ENCODE measurements at places on chromosomes 5 and 9.
A peak's percentile ranks its signal among the peaks of the same experiment; 100 is the strongest.

DNA sequence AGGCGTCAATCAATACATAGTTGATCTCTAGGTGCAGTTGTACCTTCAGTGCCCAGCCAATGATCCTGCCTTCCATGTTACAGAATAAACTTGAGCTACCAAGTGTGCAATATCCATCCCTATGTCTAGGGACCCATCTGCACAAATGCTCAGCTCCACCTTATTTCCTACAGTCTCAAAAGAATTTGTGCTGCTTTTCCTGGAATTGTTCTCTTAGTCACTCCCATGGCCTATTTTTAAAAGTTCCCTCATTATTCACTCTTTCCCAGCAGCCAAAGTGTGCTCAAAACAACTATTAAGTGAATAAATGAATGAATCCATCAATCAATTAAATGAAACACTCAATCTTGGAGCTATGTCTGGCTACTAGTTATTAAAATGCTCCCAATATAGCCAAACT lies 14.7 kb downstream of the LIX1 start:
- DNase-seq: no peak

DNA sequence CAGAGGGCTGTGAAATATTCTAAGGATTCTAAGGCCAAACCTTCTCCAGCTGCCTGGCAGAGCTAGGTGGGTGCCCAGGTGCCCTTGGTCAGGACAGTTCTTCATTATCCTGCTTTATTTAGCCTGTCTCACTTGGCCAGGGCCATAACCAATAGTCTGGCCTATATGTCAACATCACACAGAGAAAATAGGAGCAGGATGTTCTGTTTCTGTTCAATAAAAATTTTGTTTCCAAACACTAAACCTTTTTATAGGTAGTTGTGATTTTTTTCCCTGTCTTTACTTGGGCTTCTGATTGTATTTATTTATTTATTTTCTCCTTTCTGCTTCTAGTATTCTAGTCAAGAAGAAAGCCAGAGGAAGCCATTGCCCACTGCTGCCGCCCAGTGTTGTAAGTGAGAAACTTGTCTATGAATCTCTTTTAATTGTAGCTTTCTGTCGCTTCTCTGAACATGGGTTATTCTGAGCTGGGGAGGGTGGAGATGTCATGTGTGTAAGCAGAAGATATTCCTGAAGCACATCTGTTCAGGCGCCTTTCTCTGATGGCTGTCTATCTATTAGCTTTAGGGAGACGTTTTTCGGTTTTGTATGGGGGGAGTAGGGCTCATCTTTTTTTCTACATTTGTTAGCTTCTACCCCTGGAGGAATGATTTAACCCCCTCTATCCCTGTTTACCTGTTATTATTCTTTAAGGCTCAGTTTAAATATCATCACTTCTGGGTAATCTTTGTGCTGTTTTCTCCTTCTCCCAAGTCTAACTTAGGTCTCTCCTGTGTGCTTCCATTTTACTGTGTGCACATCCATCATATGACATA lies 97.1 kb downstream of the UNC13B start:
- peak; percentile 20 for DNase-seq

- DNase-seq: no peak
Observed at GRCh38 chr5:120682851-120683250, 218.8 kb downstream of the PRR16 start.

DNA sequence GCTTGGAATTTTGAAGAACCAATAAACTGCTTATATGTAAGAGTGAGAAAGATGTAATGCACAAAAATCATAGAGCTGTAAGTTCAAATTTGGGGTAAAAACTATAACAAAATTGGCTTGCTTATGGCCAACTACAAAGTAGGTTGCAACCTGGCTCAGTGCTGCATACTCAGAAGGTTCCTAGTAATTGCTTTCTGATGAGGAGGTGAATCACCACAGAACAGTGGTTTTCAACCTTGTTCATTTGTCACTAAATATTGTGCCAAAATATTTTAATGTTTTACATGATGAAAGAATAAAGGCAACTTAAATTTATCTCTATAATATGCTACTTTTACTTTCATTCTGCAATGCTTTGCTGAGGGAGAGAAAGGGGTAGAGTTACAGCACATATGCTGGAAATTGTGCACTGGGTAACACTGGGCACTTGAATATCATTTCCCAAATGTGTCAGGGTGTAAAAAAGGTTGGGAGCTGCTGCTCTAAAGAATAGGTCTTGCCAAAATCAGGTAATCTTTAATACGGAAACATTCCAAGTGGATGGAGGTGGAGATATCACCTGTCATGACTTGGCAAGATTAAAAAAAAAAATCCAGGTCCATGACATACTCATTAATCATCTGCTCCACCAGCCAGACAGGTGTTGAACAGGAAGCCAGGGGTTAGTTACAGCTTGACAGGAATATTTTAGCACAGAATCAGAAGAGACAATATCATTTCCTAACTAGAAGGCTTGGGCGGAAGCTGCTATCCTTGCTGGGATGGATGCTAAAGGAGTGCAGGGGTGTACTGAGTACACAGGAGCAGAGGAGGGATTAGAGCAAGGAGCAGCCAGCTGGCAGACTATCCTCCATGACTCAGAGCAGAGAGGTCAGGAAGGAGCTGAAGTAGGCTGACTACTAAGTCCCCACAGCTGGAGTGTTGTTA lies 34.6 kb upstream of the CCL21 start:
- DNase-seq: no peak

DNA sequence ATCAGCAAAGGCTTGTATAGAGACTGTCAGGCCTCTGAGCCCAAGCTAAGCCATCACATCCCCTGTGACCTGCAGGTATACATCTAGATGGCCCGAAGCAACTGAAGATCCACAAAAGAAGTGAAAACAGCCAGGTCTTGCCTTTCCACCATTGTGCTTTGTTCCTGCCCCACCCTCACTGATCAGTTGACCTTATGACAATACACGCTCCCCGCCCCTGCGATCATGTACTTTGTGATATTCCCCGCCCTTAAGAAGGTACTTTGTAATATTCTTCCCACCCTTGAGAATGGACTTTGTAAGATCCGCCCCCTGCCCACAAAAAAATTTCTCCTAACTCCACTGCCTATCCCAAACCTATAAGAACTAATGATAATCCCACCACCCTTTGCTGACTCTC lies 18.6 kb upstream of the NPM1 start:
- DNase-seq: no peak

DNA sequence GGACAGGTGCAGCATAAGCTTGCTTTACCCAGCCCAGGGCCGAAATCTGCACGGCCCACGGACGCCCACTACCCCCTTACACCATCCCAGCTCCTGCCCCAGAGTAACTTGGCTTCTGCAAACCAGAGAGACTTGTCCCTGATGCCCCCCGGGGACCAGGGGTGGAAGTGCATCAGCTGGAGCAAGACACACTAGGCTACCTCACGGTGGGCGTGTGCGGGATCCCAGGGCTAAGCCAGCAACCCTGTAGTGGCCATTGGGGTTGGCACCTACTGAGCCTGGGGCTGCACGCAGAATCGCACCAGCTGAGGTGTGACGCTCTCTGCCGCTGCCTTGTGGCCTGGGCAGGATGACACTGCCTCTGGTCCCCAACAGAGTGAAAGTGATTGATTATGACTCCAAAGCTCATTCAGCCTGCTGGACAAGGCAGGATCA lies 6.1 kb upstream of the ZNF79 start:
- peak; percentile 39 for DNase-seq

DNA sequence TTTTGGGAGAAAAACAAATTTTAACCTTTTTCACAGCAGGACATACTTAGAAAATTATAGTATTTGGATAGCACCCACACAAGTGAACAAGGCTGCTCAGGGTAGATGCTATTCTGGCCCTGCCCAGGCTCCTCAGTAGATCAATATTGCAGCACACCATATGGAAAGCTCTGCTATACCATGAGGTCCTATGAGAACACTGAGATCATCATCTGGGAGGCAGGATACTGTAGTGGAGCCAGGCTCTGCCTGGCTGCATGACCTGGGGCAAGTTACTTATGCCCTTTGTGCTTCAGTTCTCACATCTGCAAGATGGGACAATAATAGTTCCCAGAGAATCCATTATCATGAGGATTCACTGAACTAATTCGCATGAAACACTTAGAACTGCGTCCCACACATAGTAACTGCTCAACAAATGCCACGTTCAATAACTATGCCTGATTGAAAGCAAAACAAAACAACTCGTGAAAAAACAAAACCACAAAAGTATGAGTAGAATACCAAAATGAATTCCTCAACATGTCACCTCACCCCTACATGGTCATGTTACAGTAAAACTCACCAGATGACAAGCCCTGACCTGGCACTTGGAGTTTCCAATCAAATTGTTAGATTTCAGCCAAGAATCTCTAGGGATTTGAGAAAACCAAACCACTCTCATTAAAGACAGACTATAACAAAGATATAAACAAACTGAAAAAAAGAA lies 31.9 kb downstream of the ARSB start:
- no peak for DNase-seq

GRCh38 chr5:111016801-111017200 lies 54.7 kb upstream of the TSLP start:
- DNase-seq: no peak

DNA sequence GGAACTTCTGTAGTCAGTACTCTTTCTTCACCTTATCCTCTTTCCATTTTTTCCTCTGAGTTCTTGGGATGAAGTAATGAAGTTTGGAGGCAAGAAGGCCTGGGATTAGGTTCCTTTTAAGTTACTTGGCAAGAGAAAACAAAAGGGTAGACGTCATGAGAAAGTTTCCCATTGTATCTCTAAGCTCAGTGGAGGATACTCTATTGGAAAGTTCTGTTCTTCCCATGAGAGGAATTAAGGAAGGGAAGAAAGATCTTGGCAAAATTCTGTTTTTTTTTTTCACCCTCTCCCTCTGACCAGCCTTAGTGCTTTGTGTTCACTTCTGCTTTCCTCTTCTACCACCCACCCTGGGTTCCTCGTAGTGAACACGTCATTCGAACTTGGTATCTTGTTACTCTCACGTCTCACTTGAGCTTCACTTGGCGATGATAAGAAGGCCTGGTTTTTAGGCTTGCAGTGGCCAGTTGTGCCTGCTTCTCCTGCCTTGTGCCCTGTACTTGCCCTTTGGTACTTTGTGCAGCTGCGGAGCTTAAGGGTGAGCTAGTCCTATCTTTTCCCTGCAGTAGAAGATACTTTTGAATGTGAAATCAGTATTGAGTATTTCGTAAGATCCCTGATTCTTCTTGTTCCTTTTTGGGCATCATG lies 67.0 kb downstream of the ARHGAP26 start:
- DNase-seq: peak; percentile 35

DNA sequence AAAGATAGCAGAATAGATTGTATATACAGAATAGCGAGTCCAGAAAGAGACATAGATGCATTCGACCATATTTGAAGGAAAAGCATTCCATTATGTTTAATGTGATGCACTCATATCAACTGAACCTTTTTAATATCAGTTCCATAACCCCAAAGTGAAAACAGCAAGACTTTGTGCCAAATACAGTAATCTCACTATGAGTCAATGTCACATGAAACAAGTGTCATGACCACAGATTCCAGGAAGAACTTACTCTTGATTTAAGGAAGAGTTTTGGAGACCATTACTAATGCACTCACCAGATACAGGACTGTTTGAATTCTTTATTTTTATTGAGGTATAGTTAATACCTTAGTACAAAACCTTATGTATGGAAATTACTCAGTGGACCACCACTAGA lies 220.5 kb downstream of the SH3GL2 start:
- no peak for DNase-seq

DNA sequence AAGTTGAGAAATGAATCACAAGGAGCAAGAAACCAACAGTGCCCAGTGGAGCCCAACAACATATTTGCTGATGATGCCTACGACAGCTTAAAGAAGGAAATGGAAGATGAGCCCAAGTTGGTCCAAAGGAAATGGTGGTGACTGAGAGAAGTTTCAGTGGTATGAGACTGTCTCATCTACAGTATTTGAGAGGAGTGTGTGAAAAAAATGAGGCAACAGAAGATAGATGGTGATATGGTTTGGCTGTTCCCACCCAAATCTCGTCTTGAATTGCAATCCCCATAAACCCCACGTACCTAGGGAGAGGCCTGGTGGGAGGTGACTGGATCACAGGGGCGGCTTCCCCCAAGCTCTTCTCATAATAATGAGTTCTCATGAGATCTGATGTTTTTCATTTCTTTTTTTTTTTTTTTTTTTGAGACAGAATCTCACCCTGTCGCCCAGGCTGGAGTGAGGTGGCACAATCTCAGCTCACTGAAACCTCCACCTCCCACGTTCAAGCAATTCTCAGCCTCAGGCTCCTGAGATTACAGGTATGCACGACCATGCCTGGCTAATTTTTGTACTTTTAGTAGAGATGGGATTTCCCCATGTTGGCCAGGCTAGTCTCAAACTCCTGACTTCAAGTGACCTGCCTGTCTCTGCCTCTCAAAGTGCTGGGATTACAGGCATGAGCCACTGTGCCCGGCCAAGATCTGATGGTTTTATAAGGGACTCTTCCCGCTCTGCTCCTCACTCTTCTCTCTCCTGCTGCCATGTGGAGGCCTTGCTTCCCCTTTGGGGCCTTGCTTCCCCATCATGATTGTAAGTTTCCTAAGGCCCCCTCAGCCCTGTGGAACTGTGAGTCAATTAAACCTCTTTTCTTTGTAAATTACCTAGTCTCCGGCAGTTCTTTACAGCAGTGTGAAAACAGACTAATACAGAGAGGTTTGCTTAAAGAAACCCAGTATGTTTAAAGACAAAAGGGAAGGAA lies 30.2 kb downstream of the EFCAB9 start:
- DNase-seq: no peak

- no peak for DNase-seq
Observed at GRCh38 chr9:13932528-13933267, 381.2 kb downstream of the NFIB start.

DNA sequence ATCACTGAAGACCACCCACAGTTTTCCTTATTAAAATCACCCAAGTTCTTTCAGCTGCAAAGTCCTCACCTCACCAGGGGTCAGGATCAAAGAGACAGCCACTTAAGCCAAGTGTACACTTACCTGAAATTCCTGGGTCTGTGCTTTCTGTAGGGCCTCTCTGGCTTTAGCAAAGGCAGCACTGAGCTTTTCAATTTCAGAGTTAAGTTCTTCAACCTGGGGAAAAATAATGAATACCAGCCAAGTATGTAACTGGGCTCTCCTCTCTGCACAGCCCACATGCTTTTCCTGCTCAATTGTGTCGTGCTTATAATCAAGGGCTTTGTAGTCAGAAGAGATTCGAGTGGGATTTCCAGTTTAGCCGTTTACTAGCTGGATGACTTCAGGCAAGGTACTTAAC lies 55.1 kb downstream of the CDK5RAP2 start:
- DNase-seq: no peak

DNA sequence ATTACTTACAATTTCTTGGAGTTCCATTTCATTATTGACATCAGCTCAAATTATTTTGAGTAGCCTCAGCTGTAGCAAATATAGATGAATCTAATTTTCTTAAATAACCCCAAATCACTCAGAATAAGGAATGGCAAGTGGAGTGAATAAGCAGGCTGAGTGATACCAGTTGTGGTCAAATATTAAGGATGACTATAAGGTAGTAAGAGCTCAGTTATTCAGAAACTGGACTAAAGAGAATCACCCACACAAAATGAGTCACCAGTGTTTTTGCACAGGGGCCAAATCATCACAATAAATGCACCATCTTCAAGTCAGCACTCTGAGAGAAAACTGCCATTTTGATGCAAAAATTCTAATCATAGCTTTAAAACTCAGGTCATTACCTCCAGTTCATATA lies 128.9 kb upstream of the TARS1 start:
- no peak for DNase-seq

Data from CD4-positive, alpha-beta T cell treated with Interleukin-15 for 1 hour (primary cell).